ENCODE measurements at places on chromosomes 11 and 22.

DNA sequence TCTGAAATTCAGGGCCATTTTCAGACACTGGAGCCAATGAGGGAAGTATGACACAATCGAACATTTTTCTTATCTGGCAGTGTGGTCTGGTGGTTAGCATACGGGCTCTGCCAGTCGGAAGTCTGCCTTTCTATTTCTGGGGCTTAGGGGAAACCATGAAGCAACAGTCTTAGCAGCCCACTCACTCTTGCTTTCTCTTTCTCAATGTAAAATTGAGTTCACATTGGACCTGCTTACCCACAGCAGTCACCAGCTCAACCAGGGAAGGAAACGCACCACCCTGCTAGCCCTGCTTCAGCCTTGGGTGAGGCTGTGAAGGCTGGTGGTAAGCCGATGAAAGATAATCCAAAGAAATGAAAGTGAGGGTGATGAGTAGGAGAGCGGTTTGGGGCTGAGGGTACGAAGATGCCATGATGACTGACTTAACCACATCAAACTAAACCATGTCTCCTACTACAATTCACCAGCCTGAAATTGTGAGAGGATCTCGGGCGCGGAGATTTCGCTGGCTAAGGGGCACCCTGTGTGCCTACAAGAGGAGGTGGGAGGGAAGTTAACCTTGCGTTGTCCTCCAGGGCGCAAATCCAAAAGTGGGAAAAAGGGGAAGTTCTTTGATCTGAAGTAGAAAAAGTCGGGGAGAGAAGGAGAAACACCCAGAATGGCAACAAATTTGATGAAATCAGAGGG is 2.0 kb upstream of the LMO2 start:
- peak; percentile 23 for DNase-seq

GRCh38 chr11:78666675-78667160 is 92.1 kb upstream of the NARS2 start:
- no peak for DNase-seq

GRCh38 chr11:79438631-79439409 is 2.0 kb downstream of the TENM4 start:
- DNase-seq: no peak

- DNase-seq: no peak
Observed at GRCh38 chr11:110158317-110159200, 65.4 kb downstream of the ZC3H12C start.

DNA sequence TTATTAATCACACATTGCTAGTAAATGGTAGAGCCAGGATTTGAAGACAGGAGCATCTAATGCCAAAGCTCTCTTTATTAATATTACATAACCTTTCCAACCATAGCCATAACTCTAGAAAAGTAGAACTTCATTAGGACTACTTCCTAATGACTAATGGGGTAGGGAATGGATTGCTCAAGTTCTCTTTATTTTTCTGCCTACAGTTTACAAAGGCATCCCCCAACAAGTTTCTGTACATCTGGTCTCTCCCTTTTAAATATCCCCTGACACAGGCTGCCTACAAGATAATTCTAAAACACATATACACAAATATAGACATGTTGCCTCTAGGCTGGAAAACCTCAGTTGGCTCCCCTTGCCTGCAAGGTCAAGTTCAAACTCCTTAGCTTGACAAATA is 534.9 kb downstream of the SOX6 start:
- DNase-seq: no peak

- no peak for DNase-seq
Observed at GRCh38 chr11:10824888-10825287, 16.2 kb upstream of the EIF4G2 start.

- DNase-seq: no peak
Observed at GRCh38 chr11:2202900-2203439, 31.4 kb upstream of the TH start.

DNA sequence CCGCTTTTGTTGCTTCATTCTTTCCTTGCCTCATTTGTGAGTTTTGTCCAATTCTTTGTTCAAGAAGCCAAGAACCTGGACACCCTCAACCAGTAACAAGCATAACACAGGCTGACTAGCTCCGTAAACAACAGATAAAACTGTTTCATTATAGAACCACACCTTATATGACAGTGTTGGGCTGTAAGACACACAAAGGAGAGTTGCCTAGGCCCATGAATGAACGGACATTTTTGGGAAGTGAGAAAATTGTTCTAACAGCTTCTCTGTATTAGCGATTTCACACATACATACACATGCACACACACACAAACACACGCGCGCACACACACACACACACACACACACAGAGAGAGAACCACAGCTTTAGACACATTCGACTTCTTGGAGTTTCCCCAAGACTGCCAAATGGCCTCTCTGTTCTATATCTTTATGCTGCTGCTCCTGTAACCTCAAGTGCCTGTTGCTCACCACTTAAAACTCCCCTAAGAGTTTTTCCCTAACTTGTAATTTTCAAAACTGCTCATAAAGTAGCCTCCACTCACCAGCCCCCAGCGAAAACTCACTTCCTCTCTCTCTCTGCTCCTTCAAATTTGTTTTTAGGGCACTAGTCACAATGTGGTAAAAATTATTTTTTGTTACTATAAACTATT is 35.9 kb downstream of the CTSC start:
- DNase-seq: no peak

DNA sequence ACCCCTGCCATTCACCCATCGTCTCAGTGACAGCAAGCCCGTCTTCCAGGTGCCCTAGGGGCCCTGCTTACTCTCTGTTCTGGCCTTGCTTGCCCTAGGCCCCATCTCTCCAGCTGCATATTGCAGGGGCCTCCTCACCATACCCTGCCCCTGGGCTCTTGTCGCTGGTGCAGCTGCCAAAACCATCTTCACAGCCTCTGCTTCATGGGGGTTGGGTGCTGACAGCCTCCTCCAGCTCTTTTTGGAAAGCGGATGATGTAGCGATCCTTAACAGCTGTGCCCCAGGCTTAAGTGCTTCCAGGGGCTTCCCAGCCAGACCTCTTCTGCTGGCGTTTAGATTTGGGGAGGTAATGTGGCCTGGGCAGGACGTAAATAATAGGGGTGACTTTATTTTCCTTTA is 61.2 kb upstream of the SUSD2 start:
- DNase-seq: no peak

DNA sequence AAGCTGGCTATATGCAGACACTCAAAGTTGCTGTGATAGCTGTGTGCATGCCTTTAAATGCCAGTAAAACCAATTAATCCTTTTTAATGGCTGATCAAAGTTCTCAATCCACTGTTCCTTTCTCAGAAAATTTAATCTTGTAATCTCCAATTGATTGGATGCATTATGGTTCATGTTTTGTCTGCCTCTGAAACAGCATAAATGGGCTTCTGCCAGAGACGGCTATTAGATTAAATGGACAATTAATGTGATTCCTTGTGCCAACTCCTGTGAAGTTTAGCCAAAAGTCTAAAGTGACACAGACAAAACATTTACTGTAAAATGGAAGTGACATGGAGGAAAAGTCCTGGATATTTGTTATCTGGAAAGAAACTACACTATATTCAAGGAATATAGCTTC is 952.5 kb upstream of the FAT3 start:
- no peak for DNase-seq

GRCh38 chr11:45392591-45393091 is 106.5 kb upstream of the SYT13 start:
- DNase-seq: no peak

DNA sequence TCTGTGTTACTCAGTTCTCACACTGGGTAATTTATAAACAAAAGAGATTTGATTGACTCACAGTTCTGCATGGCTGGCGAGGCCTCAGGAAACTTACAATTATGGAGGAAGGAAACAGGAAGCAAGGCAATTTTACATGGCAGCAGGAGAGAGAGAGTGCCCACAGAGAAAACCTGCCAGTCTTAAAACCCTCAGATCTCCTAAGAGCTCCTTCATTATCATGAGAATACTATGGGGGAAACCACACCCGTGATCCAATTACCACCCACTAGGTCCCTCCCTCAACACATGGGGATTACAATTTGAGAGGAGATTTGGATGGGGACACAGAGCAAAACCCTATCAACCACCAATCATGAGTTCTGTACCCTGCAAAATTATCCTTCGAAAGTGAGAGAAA is 1180.8 kb downstream of the JRKL start:
- no peak for DNase-seq

DNA sequence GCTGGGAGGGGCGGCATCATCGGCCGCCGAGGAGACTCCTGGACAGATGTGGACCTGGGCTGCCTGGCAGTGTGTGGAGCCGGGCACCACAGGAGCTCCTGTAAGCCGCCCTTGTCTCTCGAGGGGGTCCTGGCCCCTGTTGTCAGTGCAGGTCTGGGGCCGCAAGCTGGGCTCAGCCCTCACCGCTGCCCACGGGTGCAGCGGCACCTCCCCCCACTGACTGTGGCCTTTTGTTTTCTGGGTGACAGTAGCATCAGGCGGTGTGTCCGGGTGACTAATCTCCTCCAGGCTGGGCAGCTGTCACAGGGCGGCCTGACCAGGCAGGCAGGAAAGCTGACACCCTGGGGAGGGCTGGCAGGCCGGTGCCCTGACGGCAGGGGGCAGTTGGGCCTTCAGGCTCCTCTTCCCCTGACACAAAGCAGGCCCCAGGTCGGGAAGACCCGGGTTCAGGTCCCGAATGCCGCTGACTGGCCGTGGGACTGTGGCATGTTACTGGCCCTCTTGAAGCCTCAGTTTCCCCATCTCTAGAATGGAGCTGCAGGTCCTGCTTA is 16.3 kb downstream of the DGKZ start:
- DNase-seq: no peak

GRCh38 chr11:65225279-65226102 is 36.3 kb upstream of the POLA2 start:
- DNase-seq: peak; percentile 33

DNA sequence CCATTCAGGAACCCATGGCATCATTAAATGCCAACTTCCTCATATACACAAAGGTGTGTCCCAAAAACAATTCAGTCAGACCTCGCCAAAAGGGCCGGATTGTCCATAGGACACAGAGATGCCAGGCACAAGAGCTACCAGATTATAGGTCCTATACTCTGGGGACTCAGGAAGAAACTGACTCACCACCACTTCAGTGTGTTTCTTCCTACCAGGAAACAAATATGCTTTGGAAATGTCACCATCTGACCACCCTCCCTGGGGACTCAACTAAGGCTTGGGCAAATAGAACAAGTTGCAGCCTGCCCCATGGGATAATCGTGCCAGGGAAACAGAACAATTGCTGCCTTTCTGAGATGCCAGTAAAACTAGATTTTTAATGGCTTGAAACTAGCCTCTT is 11.7 kb downstream of the POU2AF3 start:
- DNase-seq: no peak

DNA sequence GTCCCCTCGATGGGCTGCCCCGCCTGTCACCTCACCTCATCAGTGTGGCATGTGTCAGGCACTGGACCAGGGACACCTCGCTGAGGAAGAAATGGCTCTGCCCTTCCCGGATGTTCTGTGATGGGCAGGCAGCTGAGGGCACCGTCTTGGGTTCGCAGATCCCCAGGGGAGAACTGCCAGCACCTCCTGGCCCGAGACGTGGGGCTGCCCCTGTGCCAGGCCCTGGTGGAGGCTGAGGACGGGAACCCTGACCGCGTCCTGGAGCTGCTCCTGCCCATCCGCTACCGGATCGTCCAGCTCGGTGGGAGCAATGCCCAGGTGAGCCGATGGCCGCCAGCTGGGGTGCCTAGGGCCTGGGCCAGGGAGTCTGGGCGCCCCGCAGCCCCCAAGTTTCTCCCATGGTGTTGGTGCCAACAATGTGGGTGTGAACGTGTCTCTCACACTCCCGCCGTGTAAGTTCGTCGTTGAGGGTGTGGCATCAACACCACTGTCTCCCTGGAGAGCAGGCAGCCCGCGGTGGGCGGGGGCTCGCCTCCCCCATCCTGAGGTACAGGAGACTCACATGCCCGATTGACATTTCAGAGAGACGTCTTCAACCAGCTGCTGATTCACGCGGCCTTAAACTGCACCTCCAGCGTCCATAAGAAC is 7.3 kb upstream of the GTSE1 start:
- no peak for DNase-seq

- DNase-seq: no peak
Observed at GRCh38 chr22:28867191-28867590, 16.2 kb upstream of the ZNRF3 start.

All from activated effector memory CD4-positive, alpha-beta T cell treated with Interleukin-2 at 50 U/mL for 16 hours (primary cell).